ENCODE measurements at places on chromosomes 1 and 21.
A peak's percentile ranks its signal among the peaks of the same experiment; 100 is the strongest.

GRCh38 chr21:44898851-44899767, 21.6 kb downstream of the ITGB2 start:
- DNase-seq = no peak

DNA sequence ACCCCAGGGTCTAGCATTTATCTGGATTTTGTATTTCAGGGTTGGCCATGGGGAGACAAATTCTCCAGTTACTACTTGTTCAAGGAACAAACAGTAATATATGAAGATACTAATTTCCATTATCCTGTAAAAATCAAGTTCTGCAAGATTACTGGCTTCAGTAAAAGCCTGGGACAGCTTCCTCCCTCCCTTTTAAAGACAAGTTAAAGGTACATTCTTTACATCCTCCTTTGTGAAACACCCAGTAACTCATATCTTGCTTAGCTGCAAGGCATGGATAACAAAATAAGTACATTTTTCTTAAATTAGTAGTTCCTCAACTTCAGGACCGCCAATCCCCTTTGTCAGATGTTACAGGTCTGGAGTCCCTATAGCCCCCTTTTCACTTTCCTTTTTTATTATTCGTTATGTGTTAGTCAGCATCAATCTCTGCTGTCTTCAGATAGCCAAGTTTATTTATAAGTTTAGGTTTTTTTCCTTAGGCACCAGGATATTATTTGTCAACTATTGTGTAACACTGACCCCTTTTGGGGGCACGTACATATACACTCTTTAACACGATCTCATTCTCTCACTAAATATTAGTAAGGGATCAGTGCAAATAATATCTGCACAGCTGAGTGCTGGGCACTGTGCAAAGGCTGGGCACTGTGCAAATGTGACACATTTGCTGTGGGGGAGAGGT, 9.8 kb downstream of the ERRFI1 start:
- no peak for DNase-seq

- peak; percentile 32 for DNase-seq
Measured at GRCh38 chr1:66351913-66352312, 182.0 kb upstream of the SGIP1 start.

DNA sequence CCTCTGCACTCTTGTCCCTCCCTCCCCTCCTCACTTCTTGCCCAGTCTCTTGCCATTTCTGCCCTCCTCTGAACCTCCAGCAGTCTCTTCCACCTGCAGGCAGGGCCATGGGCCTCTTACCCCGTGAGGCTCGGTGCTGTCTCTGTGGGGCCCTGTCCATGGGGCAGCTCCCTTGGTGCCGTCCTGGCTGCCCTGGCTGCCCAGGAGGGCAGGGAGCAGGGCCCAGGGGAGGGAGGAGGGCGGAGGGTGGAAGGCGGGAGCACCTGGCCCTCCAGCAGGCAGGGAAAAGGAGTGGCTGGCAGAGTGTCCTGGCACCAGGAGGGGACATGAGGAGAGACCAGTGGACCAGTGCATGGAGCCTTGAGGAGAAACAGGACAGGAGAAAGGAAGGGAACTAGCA, at the start of gene RORC:
RORC (minus strand) TSS at position 198 of the 400 bp plus-strand sequence; CDS start at position 160, 38 bp downstream.
- DNase-seq = no peak

DNA sequence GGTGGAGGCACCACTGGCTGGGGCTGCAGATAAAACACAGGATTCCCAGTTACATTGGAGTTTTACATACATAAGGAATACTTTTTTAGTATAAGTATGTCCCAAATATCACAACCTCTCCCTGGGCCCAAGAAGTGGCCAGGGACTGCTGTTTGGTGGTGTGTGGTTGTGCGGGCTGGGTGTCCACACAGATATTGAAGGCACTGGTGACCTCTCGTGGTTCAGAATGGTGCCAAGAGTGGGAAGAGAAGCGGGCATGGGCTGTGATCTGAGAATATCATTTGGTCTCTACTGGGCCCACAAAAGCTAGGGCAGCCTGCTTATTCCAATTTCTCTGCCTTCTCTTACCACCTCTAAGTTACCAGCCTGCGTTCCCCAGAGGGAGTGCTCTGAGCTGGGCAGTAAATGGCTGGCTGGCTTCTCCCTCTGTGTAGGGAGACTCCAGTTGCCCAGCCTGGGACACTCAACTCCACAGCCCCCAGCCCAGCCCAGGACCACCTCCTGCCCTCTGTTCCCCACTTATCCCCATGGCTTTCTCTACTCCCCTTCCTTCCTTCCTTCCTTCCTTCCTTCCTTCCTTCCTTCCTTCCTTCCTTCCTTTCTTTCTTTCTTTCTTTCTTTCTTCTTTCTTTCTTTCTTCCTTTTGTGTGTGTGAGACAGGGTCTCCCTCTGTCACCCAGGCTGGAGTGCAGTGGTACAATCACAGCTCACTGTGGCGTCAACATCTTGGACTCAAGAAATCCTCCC, 42.8 kb upstream of the RD3 start:
- DNase-seq = no peak

DNA sequence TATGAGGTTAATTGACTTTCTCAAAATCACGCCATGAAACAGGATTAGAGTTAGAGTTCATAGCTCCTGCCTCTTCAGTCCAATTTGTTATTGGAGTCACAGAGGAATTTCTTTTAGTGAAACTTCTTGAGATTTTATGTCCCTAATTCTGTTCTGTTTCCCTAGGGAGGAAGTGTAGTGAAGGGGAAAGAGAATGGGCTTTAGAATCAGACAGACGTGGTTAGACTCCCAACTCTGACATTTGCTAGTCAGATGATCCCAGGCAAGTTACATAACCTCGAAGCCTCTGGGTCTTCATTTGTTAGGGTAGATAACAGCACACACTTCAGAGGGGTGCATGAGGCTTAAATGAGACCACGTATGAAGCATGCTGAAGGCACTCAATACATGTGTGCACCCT, 83.9 kb downstream of the ASTN1 start:
- DNase-seq = no peak

DNA sequence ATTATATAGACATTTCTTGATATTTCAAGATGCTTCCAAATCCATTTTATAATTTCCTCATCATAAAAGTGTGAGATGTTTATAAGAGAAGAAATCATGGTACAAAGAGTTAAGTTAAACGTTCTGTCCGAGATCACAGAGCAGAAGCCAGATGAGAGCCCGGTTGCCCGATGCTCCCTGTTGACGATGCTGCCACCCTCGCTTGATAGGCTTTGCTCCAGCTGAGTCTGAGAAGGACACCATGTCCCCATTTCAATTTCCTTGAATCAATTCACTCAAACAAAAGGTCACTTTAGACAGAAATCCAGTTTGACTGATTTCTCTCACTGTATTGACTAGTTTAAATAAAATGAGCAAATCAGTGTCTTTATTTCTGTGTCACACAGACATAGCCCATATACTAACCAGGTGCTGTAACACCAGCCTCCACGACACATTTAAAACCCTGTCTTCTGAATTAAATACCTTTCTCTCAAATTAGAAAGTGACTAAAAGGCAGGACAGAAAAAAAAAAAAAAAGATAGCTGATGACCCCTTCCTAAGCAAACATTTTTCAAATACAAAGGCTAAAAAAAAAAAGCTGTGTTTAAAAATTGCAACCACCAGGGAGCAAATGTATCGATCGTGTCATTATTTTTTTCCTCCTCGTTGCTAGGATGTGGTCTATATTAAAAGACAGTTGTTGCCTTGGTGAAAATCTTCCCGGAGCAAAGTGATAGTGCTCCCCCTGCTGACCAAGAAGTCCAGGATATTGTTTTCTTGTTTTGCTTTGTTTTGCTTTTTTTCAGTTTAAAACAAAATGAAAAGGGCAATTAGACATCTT, 35.2 kb downstream of the DNASE2B start:
- peak; percentile 75 for DNase-seq

GRCh38 chr1:36351227-36351977, 28.0 kb upstream of the EVA1B start:
- peak; percentile 90 for DNase-seq

DNA sequence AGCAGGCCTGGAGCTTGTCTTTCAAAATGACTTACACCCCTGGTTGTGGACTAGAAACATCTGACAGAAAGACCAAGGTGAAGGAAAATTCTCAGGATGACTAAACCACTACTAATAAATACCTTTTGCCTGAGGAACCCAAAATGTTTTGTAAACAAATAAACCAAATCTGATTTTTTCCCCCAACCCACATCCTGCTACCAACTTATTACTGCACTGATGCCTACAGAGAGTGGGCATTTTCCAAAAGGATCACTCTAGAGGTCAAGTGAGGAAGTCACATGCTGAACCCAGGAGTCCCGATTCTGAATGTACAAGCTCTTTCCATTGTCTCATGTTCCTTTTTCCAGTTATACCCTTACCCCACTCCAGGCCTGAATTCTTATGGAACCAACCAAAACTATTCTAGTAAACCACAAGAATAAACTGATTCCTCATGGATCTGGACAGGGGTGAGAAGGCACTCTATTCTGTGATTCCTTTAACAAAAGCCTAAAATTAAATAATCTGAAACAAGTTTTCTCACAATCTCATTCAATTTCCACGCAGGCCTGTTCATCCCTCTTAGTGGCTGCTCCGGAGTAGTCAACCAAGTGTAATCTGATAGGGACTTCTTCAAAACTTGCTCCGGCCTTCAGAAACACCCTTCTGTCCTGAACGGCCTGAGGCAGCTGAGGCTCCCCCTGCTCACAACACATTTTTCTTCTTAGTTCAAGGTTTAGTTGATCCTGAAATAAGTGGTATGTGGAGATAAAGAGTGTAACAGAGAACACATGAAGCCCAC, 1.4 kb downstream of the PI4KB start:
- DNase-seq = no peak

DNA sequence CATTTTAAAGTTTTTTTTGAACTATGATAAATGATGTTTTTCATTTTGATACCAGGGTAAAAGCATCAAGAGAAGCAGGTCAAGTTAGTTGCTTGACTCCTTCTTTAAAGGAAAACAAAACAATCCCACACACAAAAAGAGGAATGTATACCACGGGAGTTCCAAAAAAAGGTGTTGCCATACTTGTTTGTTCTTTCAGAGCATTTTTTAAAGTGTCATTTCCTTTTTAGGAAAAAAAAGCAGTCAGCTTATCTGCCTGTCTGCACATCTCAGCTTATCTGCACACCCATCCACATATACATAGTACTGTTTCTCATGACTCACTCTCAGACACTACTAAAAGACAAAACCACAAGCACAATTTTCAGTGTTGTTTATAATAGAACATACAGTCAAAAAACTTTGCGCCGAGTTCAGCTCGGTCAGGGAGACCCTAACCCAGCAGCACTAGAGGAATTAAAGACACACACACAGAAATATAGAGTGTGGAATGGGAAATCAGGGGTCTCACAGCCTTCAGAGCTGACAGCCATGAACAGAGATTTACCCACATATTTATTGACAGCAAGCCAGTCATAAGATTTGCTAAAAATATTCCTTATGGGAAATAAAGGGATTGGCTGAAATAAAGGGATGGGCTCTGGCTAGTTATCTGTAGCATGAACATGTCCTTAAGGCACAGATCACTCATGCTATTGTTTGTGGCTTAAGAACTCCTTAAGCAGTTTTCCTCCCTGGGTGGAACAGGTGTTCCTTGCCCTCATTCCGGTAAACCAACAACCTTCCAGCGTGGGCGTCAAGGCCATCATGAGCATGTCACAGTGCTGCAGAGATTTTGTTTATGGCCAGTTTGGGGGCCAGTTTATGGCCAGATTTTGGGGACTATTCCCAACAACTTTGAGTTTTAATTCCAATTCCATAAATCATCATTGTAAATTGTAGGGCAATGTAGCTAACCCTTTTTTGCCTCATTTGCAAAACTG, 11.4 kb upstream of the MNDA start:
- DNase-seq = no peak

DNA sequence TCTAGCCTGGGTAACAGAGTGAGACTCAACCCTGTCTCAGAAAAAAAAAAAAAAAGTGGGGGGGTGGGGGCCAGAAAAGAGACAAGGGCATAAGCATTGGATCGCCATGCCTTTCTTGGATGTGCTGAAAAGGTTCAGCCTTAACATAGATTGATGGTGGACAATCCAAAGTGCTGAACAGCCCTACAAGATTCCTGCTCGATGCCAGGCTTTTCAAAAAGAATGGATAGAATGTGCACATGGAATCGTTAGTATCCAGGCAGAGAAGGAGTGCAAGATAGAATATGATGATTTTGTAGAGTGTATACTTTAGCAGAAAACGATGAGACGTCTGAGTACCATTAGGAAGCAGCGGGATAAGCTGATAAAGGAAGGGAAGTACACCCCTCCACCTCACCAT, 10.9 kb upstream of the COA7 start:
- no peak for DNase-seq

DNA sequence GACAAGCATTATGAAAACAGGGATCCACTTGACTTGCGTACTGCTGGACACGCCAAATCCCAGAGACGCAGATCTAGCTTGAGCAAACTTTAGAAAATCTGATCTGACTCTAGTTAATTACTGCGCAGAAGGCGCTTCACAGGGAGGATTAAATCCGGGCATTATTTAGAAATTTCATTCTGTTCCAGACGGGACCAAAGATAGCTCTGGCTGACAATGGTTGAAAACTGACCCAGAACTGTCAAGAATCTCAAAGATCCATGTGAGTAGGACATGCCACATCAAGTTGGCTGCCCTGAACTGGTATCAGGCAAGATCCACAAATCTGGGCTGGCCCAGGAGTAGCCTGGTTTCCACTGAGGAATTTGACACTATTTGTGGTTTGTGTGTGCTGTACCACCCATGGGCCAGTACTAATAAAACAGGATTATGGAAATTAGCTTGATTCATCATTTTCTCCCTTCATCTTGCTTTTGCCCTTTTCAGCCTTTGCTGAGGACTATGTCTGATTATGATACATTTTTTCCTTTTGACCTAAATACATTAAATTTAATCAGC, 171.0 kb downstream of the VAV3 start:
- DNase-seq = no peak

DNA sequence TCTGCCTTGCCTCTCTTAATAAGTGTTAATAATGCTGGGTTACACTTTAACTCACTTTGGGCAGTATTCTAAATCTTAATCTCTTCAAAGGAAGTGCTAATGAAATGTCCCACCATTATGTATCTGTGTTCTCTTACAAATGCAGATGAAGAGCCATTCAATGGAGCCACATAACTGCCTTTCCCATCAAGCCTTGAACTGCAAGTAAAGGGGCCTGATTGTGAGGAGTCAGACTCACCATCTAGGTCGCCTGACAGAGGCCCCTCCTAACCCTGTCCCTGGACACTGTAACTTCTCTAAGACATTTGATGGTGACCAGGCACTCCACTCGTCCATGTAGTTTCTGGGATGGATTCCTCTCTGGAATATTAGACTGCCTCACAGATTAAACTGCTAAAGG, 329.4 kb downstream of the KIF26B start:
- no peak for DNase-seq

GRCh38 chr1:20787029-20787839, at the start of gene HP1BP3:
Gene HP1BP3, minus strand, starts transcription at chr1:20787307. Its CDS starts 6,867 bp downstream, at chr1:20780440.
- DNase-seq = peak; percentile 45

GRCh38 chr1:186212568-186213224, 162.4 kb downstream of the TPR start:
- peak; percentile 92 for DNase-seq

Data from renal cortical epithelial cell (primary cell).